Activated CD4-positive, alpha-beta T cell treated with anti-CD3 and anti-CD28 coated beads for 48 hours (primary cell): ENCODE measurements at places on chromosomes 1 and 21.

DNA sequence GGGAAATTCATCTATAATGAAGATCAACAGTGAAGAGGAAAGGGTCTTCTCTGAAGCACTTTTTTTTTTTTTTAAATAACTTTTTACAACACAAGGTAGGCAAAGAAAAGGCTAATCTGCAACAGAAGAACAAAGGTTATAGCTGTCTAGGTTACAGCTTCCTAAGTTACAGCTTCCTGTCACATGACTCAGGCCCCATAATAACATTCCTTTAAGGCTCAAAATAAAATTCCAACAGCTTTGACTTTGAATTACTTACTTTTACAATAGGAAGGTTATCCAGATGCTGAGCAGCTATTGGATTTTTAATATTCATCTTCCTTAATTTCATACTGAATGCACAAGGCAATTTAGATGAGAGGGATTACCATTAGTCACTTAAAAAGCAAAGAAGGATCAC is 40.4 kb upstream of the TMEM61 start:
- no peak for DNase-seq

- no peak for DNase-seq
These were observed 29.3 kb upstream of the BCAS2 start for GRCh38 chr1:114610546-114611245.

DNA sequence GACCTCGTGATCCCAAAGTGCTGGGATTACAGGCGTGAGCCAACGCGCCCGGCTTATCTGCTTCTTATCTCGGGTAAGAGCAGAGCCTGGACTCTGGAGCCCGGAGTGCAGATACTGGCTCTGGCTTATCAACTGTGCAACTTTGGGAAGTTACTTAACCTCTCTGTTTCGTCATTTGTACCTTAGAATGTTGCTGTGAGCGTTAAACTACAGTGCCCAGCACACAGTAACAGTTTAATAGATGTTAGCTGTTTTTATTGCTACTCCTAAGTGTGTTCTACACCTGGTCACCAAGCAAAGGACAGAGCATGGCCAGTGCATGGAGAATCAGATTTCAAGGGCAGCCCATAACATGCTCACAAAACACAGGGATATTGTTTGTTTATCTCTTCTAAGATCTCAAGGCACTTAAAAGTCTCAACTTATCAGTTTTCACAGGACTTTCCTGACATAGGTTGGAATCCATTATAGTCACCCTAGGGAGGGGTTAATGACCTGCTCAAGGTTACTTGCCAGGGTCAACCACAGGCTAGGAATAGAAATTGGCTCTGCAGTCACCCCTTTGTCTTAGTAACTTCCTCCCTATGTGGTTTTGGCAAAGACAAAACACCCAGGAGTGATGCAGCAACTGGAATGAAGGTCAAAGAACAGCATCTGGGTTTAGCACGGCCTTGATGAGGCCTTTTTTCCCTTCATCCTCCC is 22.5 kb upstream of the SRP9 start:
- DNase-seq, result no peak

GRCh38 chr1:26472320-26472900 is at the start of gene HMGN2:
Gene HMGN2, plus strand, starts transcription at chr1:26472440. Its CDS starts 173 bp downstream, at chr1:26472613.
- peak; percentile 96 for DNase-seq

DNA sequence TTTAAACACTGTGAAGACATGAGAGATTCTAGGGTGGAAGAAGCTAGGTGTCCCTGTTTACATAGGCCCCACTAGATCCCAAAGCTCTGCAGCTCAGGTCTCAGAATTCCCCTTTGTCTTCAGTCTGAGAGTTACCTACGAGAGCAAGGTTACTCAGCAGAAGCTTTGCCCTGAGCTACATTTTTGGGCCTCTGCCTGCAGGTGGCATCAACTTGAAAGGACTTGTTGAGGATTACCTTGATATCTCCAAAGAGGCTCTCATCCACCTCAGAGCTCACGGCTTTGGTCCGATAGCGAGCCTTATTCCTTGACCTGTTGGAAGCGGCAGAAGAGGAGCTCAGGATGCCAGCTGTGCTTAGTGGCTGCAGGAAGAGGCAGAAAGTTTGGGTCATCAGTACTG is 7.0 kb downstream of the CFAP45 start:
- no peak for DNase-seq

GRCh38 chr1:110903853-110904500 is 31.0 kb downstream of the CD53 start:
- no peak for DNase-seq

- DNase-seq, result no peak
These were observed 74.9 kb downstream of the CAPZB start for GRCh38 chr1:19410393-19410792.

GRCh38 chr1:31681415-31681814 is 22.4 kb downstream of the COL16A1 start:
- DNase-seq, result no peak

DNA sequence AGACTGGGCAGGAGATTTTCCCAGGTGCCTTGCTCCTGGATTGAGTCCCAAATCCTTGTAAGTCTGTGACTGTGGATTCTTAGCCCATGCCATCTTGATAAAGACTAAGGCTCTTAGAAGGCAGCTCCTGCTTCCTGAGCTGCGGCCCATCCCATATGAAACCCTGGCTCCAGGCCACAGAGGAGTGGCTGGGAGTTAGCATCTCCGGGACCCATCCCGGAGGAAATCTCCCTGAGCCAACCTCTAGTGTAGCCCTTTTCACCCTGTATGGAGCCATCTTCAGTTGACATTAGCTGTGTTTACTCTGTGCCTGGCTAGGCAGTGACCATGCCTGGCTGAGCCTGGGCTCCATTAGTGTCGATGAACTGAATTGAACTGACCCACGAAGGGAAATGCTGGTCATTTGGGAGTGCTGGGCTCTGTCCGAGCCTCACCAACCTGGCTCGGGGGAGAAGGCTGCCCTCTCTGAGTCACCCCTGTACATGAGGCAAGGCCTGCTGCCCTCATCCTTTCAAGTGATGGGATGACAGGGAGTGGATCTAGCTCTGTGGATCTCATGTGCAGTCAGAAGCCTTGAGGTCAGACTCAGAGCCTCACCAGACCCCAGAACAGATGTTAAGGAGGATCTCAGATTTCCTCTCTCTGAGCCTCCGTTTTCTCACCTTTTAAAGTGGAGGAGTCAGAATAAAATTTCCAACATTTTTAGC is 37.5 kb downstream of the LGR6 start:
- no peak for DNase-seq
